NCI-H1105 treated with DMSO at 0.1 percent for 48 hours (cell line): ENCODE measurements at places on chromosomes 5 and 9.

DNA sequence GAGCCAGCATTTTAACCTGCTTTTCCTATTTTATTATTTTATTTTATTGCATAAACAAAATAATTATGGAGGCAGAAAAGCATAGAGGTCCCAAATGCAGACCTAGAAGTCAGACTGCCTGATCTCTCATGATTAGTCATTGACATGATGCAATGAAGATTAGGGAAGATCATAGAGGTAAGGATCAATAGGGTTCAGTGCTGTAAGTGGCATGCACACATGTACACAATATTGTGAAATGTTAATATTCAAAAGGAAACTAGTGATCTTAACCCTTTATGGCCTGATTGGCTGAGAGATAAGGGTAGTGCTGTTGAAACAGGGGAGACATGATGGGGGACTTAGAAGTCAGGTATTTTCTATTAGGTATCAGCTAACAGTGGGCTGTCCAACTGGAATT lies 1.1 kb upstream of the FRRS1L start:
- no peak for DNase-seq

DNA sequence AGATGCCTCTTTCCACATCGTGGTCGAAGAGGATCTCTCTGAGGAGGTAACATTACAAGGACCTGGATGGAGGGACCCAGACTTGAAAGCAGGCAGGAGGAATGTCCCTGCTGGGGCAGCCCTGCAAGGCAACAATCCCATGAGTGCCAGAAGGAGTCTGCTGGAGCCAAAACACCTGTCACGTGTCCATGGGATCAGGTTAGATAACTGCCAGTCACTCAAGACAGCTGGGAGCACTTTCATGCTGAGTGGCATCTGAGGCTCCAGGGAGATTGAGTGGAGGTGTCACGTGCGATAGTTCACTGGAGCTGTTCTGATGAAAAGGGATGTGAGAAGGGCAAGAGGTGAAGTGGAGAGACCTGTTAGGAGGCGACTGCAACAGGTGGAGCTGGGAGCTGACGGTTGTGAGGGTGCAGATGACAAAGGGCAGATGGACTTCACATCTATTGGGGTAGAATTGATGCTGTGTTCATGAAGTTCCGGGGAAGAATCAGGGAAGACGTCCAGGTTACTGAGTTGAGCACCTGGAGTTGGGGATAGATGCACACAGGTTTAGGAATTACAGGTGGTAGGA lies 68.4 kb downstream of the ICE1 start:
- peak; percentile 81 for DNase-seq

- no peak for DNase-seq
Observed at GRCh38 chr5:91159647-91160046, 223.5 kb downstream of the ARRDC3 start.

DNA sequence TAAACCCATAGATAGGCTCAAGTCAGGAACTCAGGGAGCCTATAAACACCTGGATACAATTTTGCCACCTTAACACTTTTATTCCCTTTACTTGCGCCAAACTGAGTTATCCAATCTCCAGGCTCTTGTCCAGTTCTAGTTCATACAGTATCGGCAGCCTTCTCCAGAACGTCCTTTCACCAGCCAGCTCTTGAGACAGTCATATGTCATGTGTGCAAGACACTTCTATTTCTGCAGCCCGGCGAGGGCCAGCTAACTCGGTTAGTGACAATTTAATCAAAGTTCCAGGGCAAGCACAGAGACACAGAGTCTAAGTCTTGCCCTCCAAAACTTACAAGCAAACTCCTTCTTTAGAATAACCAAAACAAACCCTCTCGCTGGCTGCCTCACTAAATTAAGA lies 12.9 kb downstream of the ABCA1 start:
- no peak for DNase-seq

- DNase-seq = no peak
Observed at GRCh38 chr9:86563350-86563749, 209.1 kb upstream of the TUT7 start.

DNA sequence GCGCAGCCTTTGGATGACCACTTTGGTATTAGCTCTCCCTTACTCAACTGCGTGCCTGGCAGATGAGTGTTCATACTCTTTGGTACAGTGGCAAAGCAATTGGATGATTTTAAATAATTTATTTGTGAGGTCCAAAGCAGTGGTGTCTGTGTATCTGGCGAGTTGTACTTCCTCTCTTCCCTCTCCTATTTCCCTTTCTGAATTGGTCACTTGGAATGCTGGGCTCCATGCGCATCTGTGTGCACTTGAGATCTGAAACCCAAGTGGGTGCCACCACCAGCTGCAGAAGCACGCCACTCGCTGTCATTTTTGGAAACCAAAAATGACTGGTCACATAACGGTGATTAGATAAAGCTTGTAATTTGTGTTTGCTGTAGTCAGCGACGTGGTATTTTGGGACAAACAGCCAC lies 386.0 kb upstream of the KLF4 start:
- no peak for DNase-seq

DNA sequence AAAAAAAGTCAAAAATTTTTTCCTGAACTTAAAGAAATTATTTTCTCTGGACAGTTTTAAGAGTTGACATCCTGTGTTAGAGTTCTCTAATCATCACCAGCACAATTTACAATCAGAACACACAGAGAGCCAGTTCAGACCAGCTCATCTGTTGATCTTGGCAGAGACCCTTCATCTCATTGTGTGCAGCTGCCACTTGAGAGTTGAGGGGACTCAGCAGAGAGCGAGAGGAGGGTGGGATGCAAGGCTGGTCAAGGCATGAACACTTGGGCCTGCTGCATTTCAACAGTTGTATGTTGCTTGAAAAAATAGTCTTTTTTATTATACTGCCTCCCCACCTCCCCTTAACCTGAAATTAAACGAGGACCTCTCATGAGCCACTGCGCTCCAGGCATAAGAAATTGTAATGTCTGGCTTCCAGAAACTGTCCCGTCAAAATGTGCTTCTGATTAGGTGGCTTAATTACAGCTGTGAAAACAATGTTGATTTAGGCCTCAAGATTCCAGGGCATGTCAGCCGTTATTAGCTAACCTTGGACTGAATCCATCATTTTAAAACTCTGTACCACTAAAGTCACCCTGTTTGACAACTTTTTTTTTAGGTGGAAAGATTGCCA lies 383.6 kb downstream of the CCDC171 start:
- peak; percentile 98 for DNase-seq

GRCh38 chr9:134103391-134103998 lies 32.4 kb upstream of the WDR5 start:
- DNase-seq = no peak

DNA sequence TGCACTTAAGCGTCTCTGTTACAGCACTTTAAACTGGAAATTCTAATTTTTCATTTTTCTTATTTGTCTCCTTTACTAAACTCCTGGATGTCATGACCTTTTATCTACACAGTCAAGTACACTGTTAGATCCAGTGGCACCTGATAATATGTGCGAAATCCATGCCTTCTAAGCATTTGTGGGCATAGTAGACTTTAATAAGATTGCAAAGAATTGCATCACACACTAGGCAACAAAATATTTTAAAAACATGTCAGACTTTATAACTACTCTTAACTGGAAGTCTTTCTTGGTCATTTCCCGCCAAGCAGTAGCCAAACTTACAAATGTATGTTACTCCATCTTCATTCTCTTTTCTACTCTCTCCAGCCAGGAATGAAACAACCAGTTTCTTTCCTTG lies 5.0 kb upstream of the SPINK1 start:
- no peak for DNase-seq

DNA sequence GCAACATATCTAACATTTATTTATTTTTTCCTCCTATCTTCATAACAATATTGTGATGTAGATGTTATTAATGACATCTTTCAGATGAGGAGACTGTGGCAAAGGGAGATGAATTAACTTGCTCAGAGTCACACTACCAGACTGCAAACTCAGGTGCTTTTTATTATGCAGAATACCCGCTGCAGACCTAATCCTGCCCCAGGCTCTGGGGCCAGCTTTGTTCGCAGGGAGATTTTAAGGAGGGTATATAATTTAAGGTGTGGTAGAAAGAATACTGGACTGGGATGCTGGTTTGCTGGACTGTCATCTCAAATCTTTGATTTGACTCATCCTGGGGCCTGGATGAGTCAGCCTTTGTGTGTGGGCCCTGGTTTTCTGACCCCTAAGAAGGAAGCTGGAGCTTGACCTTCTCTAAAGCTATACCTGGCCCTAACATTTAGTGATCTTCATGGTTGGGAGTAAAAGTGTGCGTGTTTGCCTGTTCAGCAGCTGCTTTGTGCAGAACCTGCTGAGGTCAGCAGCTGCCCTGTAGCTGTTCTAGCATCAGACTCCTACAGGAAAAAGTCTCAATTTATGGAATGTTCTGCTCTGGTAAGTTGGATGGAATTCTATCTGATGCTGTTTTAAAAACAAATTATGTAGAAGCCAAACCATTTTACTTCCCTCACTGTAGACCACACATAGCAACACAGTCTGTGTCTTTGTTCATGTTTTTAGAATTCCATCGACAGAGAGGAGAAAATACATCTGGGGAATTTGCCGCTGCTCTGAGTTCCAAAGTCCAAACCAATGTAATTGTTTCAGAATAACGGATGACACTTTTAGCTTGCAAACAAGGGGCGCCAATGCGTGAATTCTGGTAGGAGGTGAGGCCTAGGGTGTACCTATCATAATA lies 4.5 kb downstream of the SLC36A1 start:
- no peak for DNase-seq

GRCh38 chr5:66757219-66757833 lies 161.1 kb downstream of the MAST4 start:
- peak; percentile 32 for DNase-seq

GRCh38 chr9:136512651-136513071 lies 29.8 kb upstream of the SEC16A start:
- DNase-seq = no peak

DNA sequence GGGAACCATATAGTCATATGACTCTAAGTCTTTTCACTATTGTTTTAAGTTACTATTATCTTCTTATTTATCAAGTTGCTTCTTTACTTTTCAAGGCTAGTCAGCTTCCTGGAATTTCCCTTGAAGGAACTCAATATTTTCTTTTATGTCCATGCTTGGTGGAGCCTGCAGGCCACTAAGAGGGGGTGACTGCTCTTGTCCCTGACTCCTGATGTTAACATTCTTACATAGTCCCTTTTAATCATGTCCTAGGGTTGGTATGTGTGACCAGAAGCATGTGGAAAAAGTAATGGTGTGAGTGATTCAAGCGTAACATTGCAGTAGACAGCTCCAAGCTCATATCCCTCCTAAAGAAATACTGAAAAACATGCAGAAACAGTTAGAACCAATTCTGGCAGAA lies 1536.2 kb upstream of the CDH9 start:
- DNase-seq = no peak

- no peak for DNase-seq
Observed at GRCh38 chr5:179256328-179257175, 88.7 kb downstream of the ADAMTS2 start.

DNA sequence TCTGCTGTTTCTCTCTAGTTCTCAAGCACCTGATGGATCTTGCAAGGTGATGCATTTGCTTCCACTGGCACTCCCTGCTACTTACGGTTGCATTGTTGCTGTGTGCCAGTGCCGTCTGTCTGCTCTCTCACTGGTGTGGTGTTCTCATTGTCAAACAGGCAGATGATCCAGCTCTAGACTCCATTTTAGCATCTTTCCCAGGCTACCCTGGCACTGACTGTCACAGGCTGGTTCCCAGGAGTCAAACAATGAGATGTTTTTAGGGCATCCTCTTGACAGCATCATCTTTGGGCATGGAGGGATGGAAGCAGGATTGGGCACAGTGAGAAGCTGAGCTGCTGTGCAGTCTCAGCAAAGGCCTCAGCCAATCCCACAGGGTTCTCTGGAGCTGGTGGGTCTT lies 12.9 kb downstream of the MTRR start:
- DNase-seq = no peak

GRCh38 chr5:14502294-14502690 lies 79.3 kb upstream of the OTULINL start:
- DNase-seq = no peak

DNA sequence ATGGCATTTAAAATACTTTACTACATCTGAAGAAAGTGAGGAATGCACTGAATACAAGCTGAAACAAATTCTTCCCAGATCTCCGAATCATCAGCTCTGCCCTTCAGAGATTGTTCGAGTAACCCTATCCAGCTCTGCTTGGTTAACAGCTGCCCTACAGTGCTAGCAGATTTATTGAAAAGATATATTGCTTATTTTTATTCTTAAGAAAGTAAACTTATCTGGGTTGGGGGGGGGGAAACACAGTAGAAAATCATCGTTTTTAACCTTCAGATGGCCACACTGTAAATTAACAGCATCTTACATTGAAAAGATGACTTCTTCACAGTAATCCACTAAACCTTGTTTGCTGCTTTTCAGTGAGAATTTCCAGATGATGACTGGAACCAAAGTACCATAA lies 210.8 kb downstream of the NFIB start:
- no peak for DNase-seq

GRCh38 chr5:166123717-166124116 lies 2167.7 kb upstream of the WWC1 start:
- DNase-seq = peak; percentile 1

GRCh38 chr9:122007837-122008236 lies 85.3 kb downstream of the TTLL11 start:
- DNase-seq = no peak

DNA sequence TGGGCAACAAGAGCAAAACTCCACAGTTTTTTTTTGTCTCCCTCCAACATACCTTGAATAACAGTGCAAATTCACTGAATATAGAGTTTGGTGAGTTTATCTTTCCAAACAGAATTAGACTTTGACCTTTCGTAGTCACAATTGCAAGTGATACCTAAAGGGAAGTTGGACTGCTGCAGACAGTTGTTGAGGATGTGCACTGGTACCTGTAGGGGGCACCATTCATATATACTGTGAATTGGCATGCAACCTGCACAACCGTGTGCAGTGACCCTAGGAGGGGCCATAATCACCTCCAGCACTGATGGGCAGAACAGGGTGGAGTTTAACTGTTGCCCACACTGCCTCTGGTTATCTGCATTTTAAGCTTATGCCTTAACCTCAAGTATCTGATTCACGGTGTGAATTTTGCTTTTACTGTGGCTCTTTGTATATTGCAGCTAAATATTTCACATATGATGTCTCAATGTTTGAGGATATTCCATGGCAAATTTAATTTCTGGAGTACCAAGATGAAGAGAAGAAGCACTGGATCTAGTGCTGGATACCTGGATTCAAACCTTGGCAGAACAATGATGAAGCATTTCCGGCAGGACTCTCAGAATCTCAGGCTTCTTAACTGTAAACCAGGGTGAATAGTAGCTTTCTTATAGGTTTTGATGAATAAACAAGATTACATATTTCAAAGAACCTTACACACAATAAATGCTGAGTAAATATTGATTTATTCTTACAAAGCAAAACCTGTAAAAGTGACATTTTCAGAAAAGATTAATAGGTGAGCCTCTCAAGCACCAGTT lies 144.3 kb downstream of the ACTBL2 start:
- DNase-seq = no peak

- DNase-seq = no peak
Observed at GRCh38 chr5:149188383-149188782, 47.1 kb downstream of the ABLIM3 start.

- no peak for DNase-seq
Observed at GRCh38 chr5:34928267-34928666, 1.1 kb upstream of the DNAJC21 start.

DNA sequence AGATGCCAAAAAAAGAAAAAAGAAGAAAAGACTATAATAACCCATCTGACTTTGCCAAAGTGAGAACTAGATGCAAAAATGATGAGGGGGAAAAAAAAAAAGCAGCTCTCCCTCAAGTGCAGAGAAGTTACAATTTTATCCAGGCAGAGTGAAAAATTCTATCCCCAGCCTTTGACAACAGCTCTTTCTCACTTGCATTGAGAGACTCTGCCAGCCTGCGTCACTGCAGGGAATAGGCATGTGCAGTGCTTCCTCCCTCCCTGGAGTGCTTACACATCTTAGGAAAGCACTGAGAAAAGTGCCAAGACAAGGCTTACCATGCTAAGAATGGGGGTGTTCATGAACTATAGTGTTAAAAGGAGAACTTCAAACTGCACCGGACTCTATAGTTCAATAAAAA lies 418.6 kb upstream of the TYRP1 start:
- no peak for DNase-seq
